ENCODE measurements at places on chromosomes 13 and 19. TPM values are rescaled to one million over a fixed set of nuclear protein-coding genes. Genes with fewer than 3 reads are reported as not detected.
A peak's percentile ranks its signal among the peaks of the same experiment; 100 is the strongest.

GRCh38 chr19:15304140-15304705 lies 28.1 kb downstream of the BRD4 start:
- H3K36me3 ChIP-seq = no peaks in the 10 kb centered on the region
- DNase-seq = no peak
- no peak overlapping the region for H3K4me3 ChIP-seq
- no peaks in the 10 kb centered on the region for H3K27me3 ChIP-seq
- H3K27ac ChIP-seq = no peak overlapping the region
- peaks cover 9% of the 10 kb centered on the region for H3K4me1 ChIP-seq

- H3K36me3 ChIP-seq = no peaks in the 10 kb centered on the region
- H3K27me3 ChIP-seq = no peaks in the 10 kb centered on the region
- DNase-seq = no peak
- no peaks in the 10 kb centered on the region for H3K4me1 ChIP-seq
Measured at GRCh38 chr13:29593605-29594297, 1.7 kb downstream of the SLC7A1 start.

DNA sequence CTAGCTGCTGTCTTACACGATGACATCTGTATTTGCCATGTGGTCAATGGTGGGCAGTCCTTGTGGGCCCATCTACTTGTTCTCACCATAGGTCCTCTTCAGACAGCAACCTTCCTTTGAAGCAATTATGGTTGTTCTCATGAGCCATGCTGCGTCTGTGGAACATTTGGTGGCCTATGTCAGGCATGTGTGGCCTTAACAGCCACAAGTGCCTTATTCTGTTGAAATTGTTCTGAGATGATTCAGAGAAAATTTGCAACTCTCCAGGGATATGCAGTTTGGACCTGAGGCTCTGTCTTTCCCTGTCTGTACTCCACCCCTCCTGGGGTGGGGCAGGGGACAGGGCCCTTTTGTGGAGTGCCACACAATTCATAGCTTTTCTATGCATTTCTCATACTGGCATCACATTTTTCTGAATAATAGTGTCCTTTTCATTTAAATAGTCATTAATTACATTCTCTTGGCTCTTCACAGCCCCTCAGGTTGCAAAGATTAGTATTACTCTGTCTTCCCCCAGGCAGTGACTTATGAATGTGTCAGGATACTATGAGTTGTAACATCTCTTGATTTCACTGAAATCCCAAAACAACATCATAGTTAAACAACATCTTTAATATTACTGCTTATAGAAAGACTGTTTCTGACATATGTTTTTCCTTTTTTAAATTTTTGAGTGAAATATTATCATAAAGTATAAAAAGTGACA lies 102.1 kb downstream of the ITGBL1 start:
- no peak for DNase-seq
- H3K4me3 ChIP-seq = no peak overlapping the region
- no peaks in the 10 kb centered on the region for H3K36me3 ChIP-seq
- H3K27me3 ChIP-seq = no peaks in the 10 kb centered on the region
- H3K27ac ChIP-seq = peak overlapping the region; percentile 73
- H3K4me1 ChIP-seq = peaks cover 6% of the 10 kb centered on the region

- H3K27ac ChIP-seq = no peak overlapping the region
- DNase-seq = no peak
Measured at GRCh38 chr13:83350569-83350968, 531.7 kb downstream of the SLITRK1 start.

KCTD4 gene
- total RNA-seq = 0.60 TPM

IGFL1 gene
- total RNA-seq = not detected

DNAAF3 gene
- not detected for total RNA-seq

PSG2 gene
- total RNA-seq = not detected

All from aorta (tissue), 5 donors.